ENCODE measurements at places on chromosomes 13 and 19. TPM values are rescaled to one million over a fixed set of nuclear protein-coding genes. Genes with fewer than 3 reads are reported as not detected.

GRCh38 chr19:18522124-18522861 lies 423 bp upstream of the ELL start:
- peak; percentile 100 for DNase-seq

DNA sequence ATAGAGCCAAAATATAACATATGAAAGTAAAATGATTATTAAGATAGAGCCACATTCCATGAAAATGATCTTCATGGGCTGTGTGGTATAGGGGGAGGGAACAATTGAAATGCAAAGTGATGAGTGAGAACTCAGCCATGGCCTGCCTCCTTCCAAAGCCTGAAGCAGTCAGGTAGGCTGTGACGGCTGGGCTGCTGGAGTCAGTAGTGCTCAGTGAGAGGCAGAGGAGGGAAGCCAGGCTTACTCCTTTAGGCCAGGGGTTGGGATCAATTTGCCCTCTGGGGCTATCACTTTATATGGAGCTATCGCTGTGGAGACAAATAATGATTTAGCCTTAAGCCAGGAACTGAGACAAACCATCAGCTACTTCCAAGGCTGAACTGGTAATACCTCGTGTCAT lies 654.9 kb downstream of the FGF9 start:
- no peak for DNase-seq

DNA sequence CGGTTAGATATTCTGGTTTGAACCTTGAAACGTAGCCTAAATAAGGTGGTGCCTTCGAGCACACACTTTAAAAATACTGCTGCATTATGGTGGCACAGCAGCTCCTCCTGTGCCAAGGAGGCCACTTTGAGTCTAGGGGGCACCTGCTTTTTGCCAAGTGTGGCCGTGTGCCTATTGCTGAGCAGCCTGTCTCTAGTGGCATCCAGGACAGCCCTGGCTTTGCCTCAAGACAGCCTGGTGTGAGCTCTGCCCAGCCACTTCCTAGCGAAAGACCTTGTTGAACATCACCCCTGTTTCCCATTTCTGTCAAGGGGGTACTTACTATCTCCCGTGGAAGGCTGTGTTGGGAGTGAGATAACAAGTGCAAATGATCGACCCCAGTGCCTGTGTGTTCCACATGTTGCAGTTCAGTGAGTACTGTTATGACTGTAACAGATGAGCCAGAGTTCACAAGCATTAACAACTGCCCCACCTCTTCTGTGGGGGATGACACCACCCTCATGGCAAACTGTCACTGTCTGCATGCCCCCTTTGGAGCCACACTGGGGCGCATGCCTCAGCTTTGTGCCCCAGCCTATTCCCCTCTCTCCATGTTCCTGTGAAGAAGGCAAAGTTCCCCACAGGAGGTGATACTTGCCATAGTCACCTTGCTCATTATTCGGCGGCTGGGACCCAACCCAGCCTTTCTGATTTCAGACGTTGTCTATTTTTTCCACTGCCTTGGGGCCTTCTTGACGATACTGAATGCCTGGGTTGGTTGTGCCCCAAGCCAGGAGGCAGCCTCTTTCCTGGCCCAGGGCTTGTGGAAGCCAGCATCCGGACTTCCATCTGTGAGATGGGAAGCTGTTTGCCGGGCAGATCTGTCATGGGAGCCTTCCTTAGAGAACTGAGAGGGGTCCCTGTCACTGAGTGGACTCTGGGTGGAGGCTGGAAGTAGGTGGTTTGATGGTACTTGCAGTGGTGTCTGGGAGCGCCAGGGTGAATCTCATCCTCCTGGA lies 5.4 kb downstream of the GATAD2A start:
- no peak for DNase-seq

- DNase-seq, result no peak
Measured at GRCh38 chr13:111161601-111162600, 46.8 kb downstream of the ARHGEF7 start.

The METTL21C gene
- total RNA-seq, result not detected

The NLRP7 gene
- not detected for total RNA-seq

GRCh38 chr13:25192052-25192451 lies 20.0 kb upstream of the AMER2 start:
- DNase-seq, result no peak

- no peak for DNase-seq
Measured at GRCh38 chr13:25902891-25903341, 148.9 kb downstream of the SHISA2 start.

GRCh38 chr13:112752711-112753541 lies 63.1 kb downstream of the ATP11A start:
- DNase-seq, result peak; percentile 73

The ZNF229 gene
- total RNA-seq, result 1.5 TPM

DNA sequence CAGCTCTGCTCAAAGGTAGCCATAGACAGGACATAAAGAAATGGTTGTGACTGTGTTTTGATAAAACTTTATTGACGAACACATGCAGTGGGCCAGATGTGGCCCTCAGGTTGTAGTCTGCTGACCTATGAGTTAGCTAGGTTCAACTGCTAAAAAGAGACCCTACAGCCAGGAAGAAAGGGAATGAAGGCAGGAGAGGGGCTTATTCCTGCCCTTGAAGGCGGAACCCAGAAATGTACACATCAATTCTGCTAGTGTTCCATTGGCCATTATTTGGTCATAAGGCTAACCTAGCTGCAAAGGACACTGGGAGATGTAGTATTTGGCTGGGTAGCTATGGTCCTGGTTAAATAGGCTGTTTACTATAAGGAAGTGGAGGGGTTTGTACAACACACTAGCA lies 18.0 kb downstream of the APBA3 start:
- no peak for DNase-seq

DNA sequence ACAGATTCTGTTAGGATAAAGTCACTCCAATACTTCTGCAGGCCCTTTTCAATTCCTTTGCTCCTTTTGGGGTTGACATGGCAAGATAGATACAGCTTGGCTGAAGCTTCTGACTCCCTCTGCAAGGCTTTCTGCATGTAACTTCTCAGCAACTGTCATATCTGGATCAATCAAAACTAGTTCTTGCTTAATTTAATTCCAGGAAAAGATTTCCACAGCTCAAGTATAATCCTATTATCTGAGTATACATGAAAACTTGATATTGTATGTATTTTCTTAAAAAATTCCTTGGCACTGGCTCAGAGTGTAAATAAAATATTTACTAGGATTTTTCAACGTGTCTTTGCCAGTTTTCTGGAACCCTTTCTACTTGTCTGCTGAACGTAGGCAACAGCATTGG lies 109.6 kb downstream of the STARD13 start:
- no peak for DNase-seq

DNA sequence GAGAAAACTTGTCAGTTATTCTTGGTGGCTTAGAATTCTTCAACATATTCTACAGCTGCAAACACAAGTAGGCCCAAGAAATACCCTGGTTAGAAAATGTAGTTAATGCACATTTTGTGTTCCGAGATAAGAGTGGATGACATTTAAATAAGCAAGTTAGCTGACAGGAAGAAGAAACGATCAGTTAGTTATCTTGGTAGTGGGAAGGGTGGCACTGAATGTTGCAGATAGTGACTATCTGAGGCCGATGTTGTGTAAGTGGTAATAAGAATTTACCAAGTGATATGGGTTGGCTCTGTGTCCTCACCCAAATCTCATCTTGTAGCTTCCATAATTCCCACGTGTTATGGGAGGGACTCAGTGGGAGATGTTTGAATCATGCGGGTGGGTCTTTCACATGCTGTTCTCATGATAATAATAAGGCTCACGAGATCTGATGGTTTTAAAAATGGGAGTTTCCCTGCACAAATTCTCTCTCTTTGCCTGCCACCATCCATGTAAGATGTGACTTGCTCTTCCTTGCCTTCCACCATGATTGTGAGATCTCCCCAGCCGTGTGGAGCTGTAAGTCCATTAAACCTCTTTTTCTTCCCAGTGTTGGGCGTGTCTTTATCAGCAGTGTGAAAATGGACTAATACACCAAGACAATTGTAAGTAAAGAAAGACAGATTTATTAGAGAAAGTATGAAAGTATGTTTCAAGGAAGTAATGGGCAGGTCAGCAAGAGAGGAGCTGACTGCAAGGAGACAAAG lies 10.9 kb upstream of the AKAP11 start:
- no peak for DNase-seq

GRCh38 chr19:1634242-1634937 lies 18.0 kb downstream of the TCF3 start:
- DNase-seq, result no peak

The SHISA7 gene
- total RNA-seq, result not detected

The GPATCH1 gene
- total RNA-seq, result 13.1 TPM

- DNase-seq, result peak; percentile 45
Measured at GRCh38 chr19:18520848-18521691, 800 bp downstream of the ELL start.

The ZBTB32 gene
- not detected for total RNA-seq

The TMEM59L gene
- total RNA-seq, result 0.26 TPM

DNA sequence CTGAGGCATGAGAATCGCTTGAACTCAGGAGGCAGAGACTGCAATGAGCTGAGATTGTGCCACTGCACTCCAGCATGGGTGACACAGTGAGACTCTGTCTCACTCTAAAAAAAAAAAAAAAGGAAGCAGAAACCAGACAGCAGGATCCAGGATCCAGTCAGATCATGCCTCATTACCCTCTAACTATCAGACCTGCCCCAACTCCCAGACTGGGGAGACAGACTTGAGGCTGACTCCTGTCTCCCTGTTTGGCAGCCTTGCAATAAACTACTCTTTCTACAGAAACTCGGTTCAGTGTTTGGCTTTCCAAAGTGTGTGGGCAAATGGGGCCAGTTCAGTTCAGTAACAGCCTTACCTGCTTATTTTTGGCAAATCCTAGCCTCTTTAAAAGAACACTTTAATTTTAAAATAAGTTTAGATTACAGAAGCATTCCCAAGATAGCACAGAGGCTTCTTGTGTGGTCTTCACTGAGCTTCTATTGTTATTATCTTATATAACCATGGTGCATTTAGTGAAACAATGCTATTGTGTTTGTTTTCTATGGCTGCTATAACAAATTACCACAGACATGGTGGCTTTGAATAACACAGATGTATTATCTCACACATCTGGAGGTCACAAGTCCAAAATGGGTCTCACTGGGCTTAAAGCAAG lies 18.5 kb downstream of the RASL11A start:
- DNase-seq, result no peak

DNA sequence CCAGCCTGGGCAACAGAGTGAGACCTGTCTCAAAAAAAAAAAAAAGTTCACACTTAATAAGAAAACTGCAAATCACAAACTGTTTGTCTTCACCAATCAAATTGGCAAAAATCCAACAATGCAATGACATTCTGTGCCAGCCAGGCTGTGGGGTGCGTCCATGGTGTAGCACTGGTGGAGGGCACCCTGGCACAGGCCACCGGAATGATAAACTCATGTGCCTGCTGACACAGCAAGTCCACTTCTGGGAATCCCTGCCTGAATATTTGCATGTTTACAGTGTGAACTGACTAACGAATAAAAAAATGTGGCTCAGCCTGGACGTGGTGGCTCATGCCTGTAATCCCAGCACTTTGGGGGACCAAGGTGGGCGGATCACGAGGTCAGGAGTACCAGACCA lies 1.6 kb upstream of the LRRC25 start:
- no peak for DNase-seq

GRCh38 chr13:35695448-35695770 lies 218.9 kb upstream of the MAB21L1 start:
- no peak for DNase-seq

- DNase-seq, result no peak
Measured at GRCh38 chr19:18972301-18972811, 31.3 kb upstream of the HOMER3 start.

DNA sequence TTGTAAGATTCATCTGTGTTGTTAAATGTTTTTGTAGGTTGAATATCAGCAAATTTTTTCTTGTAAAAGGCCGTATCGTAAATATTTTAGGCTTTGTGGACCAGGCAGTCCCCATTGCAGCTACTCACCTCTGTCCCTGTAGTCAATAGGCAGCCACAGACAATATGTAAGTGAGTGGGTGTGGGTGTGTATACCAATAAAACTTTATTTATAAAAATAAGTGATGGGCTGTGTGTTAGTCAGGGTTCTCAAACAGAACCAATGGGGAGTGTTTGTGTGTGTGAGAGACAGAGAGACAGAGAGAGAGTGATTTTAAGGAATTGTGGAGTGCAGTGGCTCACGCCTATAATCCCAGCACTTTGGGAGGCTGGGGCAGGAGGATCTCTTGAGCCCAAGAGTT lies 37.6 kb upstream of the NFIC start:
- DNase-seq, result no peak

The ATP1A3 gene
- not detected for total RNA-seq

- DNase-seq, result no peak
Measured at GRCh38 chr13:54950546-54950945, 1921.9 kb downstream of the OLFM4 start.

- DNase-seq, result no peak
Measured at GRCh38 chr13:28349371-28349770, 145.6 kb downstream of the FLT1 start.

The SETDB2 gene
- total RNA-seq, result 19.1 TPM

DNA sequence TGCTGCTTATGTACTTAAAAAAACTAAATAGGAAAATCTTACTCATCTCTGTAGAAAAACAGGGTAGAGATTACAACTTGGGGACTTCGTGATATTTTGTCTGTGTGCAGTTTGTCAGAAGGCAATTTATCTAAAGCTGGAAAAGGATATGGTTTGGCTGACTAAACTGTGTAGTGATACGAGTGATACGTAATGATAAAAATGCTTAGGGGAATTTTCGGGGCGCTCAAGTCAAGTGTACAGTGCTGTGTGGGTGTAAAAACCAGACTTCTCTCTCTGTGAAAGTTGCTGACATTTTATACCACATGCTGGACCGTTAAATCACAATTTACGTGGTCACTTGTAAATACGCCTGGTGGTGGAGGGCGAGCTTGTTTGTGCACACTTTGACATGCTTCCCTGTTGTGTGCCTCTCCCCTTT lies 221.7 kb downstream of the KCNRG start:
- no peak for DNase-seq

Measured in uterus (tissue), 4 donors.